ENCODE measurements at places on chromosomes 6 and 20.

- no peak for DNase-seq
Observed at GRCh38 chr6:155660251-155660977, 204.8 kb upstream of the NOX3 start.

DNA sequence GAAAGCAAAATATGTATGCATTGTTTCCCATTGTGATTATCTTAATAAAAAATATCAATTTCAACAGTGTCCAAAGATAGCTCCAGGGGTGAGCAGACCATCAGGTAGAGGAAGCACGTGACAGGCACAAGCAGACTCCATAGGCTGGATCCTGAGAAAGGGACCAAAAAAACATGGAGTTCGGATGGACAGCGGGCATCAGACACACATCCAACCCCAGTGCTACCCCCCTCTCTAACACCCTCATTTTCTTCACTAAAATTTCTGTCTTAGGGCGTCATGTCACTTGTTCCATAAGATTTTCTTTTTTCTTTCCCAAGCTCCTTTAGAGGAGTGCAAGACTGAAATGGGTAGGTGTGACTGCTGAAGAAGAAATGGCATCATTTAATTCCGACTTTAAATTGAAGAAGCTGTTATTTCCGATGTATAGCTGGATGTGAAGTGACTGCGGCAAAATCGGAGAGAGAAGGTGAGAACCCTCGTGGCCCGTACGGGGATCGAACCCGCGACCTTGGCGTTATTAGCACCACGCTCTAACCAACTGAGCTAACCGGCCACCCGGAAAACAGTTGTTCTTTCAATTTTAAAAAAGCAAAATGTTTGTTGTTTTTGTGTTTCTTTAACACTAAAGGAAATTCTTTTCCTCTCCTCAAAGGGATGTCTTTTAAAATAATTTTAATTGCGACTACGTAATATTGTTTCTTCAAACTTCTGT is 10.3 kb upstream of the PRSS16 start:
- no peak for DNase-seq

GRCh38 chr6:53917464-53917842 is 122.6 kb downstream of the LRRC1 start:
- DNase-seq: no peak

GRCh38 chr20:63577317-63577894 is 3.4 kb upstream of the HELZ2 start:
- DNase-seq: no peak

DNA sequence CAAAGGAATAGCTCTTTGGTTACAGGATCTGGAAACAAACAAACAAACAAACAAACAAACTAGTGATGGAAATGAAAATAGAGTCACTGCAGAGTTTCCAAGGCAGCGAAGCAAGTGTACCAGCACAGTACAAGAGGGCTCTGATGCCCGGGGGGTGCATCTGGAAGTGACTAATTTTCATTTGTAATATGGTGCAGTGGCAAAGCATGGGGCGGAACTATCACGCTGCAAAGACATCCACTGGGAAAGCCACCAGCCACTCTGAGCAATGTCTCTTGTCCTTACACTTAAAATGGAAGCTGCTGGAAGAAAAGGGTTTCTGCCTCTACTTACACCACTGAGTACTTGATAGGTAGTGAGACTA is 44.4 kb upstream of the NEDD9 start:
- no peak for DNase-seq

GRCh38 chr6:38387971-38388370 is 251.8 kb downstream of the BTBD9 start:
- DNase-seq: no peak

DNA sequence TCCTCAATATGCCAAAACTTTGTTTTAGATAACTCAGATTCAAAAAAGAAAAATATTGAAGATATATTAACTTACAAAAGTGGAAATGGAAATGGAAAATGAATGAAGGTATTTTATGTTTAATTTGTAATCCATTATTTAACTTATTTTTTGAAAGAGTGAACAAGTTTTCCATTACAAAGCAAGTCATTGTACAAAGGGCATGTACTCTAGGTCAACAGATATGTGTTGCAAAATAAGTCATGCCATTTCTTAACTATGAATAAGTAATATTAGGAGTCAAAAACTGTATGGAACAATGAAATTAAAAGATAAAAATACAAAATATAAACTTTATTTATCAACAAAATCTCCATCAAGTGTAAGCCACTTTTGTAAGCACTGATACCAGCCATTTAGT is 25.9 kb upstream of the DEFB113 start:
- DNase-seq: no peak

- no peak for DNase-seq
Observed at GRCh38 chr6:62904687-62905086, 306.6 kb upstream of the FKBP1C start.

DNA sequence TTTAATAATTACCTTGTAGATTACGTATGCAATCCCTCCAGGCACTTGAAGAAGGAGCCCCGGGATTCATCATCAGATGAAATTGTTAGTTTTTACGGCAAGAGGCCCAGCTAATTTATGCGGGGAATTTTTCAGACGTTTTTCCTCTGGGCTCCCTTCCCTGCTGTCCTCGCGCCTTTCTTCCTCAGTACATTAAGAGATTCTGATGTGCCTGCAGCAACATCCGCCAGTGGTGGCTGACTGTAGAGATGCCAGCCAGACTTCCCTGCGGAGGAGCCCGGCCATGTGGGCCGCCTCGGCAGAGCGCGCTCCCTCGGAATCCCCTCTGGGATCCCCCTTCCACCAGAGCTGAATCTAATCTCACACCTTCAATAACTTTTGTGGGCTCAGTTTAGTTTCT is 46.4 kb upstream of the POU3F2 start:
- no peak for DNase-seq

- DNase-seq: no peak
Observed at GRCh38 chr6:26575494-26575939, 21.2 kb upstream of the ABT1 start.

- no peak for DNase-seq
Observed at GRCh38 chr6:106773522-106773921, 144.1 kb downstream of the QRSL1 start.

DNA sequence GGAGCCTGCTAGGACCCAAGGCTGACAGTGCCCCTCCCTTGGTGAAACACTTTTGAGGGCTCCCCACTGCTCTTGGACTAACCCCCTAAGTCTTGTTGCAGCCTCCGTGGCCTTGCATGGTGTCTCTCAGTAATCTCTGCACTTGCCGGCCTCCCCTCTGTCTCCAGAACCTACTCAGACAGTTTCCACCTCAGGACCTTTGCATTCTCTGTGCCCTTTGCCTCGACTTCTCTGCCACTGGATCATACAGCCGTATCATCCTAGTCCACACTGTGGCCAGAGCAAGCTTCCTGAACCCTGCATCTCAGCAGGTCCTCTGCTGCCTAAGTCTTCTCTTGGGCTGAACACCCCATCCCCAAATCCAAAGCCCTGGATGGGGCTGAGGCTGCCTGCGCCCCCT is 152.0 kb upstream of the PTPN1 start:
- no peak for DNase-seq

DNA sequence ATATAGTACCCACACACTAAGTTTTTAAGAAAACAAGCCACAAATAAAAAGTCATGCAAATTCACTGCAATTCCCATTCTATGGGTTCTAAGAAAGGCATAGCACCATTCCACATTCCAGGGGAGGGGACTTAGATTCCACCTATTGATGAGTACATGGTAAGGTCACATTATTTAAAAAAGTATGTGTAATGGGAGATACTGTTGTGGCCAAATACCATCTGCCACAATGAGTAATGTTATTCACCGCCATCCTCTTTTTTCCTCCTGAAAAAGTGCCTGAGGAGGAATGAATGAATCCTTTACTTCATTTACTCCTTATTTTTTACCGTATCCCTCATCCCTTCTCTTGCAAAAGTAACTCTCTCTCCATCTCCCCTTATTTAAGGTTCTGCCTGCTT is 27.0 kb upstream of the ADGRF1 start:
- no peak for DNase-seq

GRCh38 chr6:25743868-25744267 is 10.7 kb upstream of the SLC17A4 start:
- no peak for DNase-seq

DNA sequence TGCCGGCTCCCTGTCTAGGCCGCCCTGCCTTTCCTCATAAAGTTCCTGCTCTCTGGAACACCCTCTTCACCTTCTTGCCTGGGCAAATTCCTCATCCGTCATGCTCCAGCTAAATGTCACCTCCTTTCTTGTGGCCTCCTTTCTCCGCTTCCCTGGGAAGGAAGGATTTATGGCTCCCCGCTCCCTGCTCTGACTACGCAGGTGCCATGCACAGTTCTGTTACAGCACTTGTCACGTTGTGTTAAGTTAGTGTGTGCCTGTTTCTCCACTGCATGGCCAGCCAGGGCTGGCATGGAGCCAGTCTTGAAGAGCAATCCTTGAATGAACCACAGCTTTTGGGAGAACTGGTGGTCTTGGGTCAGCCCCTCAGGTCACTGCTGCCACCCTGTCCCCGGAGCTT is 61.7 kb downstream of the CD40 start:
- no peak for DNase-seq

DNA sequence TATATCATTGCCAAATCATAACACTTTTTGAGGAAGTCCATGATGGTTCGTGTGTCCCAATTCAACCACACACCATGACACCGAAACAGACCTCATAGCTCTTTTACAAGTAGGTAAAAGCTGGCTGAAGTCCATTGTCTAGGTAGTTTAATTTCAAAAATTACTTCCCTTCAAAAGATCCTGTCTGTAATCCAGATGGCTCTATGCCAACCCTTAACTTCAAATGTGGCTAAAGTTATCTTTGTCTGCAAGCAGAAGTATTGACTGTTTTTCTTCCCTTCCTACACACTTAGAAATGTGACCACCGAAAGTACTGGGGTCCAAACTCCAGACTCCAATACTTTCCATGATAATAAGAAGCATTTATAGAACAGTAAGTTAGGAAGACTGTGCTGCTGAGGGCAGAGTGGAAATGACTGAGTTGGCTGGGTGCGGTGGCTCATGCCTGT is 8.3 kb upstream of the TIAM2 start:
- no peak for DNase-seq

GRCh38 chr6:90809035-90809434 is 222.2 kb upstream of the MAP3K7 start:
- no peak for DNase-seq

DNA sequence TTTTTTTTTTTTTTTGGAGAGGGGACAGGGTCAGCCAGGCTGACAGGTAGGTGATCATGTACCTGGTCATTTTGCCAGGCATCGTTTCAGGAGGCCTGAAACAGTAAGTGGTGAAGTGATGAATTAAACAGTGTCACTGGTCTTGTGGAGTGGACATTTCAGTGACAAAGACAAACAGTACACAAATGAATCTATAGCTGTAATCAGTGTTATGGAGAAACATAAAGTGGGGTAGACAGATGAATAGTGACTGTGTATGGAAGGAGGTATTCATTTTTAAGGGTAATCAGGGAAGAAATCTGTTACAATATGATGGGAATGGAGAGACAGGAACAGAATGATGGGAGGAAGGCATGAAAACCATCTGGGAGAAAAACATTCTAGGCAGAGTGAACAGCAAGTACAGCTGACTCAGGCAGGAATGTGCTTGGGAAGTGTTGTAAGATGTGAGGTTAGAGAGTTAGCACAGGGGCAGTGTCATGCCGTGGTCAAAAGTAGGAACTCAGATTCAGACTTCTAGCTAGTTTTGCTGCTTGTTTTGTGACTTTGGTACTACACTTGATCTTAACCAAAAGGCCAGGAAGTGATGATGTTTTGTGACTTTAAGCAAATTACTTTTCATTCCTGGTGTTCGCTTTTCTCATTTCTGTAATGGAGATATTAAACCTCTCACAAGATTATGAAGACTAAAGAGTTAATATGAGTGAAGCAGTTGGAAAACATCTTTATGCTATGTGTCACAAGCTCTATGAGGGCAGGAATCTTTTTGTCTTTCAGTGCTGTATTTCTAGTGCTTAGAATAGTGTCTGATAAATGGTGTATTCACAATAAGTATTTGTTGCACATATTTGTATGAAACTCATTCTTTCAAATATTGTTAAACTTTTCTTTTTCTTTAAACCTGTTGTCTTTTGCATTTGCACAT is 43.4 kb downstream of the QKI start:
- no peak for DNase-seq

GRCh38 chr6:122445274-122445673 is 26.3 kb downstream of the SERINC1 start:
- DNase-seq: no peak

GRCh38 chr6:17640477-17640917 is 40.4 kb downstream of the FAM8A1 start:
- DNase-seq: no peak

GRCh38 chr6:112780498-112781096 is 433.5 kb downstream of the RFPL4B start:
- DNase-seq: no peak

DNA sequence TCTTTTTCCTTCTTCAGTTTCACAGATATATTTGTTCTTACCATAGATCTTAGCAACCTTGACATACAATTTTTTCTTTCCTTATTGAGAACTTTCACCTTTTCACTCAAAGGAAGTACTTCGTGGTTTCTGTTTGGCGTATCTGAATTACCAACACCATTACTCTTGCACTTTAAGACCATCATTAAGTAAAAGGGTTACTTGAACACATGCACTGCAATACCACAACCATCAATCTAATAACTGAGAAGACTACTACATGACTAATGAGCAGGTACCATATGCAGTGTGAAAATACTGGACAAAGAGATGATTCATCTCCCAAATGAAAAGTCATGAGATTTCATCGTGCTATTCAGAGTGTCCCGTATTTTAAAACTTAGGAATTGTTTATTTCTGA is 21.7 kb upstream of the SENP6 start:
- no peak for DNase-seq

DNA sequence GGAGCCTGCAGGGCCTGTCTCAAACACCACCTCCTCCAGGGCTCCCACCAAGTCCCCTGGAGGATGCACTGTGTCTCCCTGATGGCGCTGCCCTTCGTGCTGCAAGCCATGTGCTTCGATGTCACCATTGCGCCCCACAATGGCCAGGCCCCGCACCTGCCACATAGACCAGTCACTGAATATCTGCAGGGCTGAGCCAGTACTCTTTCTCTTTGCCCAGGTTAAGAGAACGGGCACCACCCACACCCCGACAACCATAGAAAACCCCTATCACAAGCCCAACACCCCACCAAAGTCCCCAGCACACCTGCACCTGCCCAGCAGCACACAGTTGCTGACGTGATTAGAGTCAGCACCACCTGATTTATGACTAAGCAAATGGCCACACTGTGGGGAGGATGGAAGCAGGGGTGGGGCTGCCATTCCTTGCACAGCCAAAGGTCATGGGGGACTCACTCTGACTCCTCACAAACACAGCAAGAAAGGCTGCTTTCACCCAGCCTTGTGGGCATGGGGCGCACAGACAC is 104.3 kb downstream of the SLC23A2 start:
- DNase-seq: no peak

DNA sequence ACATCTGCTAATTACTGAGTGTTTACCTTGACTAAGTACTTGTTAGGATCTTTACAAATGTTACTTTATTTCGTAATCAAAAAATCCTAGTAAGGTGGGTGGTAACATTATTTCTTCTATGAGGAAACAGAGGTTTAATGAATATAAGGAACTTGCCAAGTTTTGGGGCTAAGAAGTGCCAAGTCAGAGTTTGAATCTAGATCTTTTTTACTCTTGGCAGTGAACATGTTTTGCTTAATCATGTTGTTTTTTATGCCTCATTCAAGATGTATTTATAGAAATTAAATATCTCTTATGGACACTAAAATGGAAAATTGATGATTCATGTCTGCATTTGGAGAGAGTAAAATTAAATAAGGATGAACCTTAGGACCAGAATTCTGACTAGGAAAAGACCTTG is 393.7 kb downstream of the UTRN start:
- DNase-seq: no peak

GRCh38 chr6:10441004-10441654 is 26.3 kb upstream of the TFAP2A start:
- DNase-seq: no peak
